ENCODE measurements at places on chromosomes 4 and X. TPM values are rescaled to one million over a fixed set of nuclear protein-coding genes. Genes with fewer than 3 reads are reported as not detected.

SFRP2 gene
- 0.49 TPM for total RNA-seq

C1QTNF7 gene
- total RNA-seq, result 0.16 TPM

FMR1 gene
- total RNA-seq, result 26.6 TPM

XAGE1A gene
- total RNA-seq, result not detected

ZNF732 gene
- 1.7 TPM for total RNA-seq

ARHGAP24 gene
- 148 TPM for total RNA-seq

DCAF8L2 gene
- total RNA-seq, result not detected
